Upper lobe of left lung (tissue), 6 donors: ENCODE measurements at places on chromosomes 2 and 18.

DNA sequence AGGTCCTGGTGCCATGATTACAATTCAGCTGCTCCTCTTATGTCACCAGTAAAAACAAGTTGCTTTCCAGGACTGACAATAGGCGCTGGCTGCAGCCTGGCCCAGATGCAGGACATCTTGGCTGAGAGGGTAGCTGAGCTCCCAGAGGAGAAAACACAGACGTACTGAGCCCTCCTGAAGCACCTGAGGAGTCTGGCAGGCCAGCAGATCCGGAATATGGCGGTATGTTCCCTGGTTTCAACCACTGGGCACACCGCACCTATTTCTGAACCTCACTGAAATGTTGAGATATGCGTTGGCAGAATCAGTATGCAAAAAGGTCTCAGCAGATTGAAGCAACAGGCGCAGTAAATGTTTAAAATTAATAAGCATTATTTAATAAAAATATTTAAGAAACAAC, 73.1 kb upstream of the BZW1 start:
- DNase-seq: no peak

DNA sequence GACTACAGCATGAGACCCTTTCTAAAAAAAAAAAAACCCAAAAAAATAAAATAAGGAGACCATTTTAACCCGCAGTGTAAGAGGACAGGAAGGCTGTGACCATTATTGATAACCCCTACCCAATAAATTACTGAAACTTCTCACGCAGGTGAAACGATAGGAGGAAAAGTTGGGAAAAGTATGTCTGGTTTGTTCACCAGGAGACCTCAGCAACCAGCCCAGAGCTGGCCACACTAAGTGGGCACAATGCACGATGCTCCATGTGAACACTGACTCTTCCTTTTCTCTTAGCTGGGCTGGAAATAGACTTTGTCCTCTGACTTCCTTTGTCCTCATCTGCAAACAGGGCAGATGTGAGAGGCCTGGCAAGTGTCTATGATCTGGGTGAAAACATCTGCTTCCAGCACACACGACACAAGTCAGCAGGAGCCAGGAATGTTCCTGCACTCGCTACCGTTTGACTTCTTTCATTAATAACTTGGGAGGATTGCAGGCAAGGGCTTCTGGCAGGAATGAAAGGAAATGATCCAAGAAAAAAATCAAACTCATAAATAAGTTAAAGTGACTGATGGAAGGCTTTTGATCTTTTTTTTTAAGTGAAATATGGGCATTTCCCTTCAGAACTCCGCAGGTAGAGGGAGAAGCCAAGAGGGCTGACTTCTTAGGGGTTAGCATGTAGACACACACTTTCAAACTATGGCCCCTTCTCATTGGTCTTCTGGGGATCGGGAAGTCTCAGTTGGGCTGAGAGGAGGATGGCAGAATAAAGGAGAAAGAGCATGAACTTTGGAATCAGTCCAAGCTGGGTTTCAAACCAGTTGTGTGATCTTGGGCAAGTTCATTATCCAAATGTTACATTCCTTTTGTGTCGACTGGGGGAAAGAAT, 137.4 kb upstream of the MYCN start:
- DNase-seq: no peak

- no peak for DNase-seq
Measured at GRCh38 chr18:32455361-32455760, 15.3 kb downstream of the GAREM1 start.

DNA sequence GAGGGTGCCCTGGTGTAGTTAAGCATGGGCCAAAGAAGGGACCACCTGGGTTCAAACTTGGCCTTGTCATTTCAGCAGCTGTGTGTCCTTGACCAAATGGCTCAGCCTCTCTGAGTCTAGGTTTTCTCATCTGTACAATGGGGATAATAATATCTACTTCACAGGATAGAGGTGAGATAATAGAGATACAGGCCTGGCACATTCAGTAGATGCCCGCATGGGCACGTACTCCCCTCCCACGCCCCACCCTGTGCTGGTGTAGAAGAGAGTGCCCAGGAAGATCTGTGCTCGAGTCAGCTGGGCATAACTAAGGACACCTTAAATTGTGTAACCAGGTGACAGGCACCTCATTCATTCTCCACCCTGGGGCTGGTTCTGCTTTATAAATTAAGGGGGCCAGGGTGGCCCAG, 8.4 kb upstream of the TMEM185B start:
- no peak for DNase-seq
